Stimulated activated naive B cell treated with anti-CD40 and anti-IgM and Interleukin-4, amounts not matched to agents 10 μg/mL and 1 μg/mL and 100 μg/mL, for 72 hours (primary cell): ENCODE measurements at places on chromosomes 12 and 14.

DNA sequence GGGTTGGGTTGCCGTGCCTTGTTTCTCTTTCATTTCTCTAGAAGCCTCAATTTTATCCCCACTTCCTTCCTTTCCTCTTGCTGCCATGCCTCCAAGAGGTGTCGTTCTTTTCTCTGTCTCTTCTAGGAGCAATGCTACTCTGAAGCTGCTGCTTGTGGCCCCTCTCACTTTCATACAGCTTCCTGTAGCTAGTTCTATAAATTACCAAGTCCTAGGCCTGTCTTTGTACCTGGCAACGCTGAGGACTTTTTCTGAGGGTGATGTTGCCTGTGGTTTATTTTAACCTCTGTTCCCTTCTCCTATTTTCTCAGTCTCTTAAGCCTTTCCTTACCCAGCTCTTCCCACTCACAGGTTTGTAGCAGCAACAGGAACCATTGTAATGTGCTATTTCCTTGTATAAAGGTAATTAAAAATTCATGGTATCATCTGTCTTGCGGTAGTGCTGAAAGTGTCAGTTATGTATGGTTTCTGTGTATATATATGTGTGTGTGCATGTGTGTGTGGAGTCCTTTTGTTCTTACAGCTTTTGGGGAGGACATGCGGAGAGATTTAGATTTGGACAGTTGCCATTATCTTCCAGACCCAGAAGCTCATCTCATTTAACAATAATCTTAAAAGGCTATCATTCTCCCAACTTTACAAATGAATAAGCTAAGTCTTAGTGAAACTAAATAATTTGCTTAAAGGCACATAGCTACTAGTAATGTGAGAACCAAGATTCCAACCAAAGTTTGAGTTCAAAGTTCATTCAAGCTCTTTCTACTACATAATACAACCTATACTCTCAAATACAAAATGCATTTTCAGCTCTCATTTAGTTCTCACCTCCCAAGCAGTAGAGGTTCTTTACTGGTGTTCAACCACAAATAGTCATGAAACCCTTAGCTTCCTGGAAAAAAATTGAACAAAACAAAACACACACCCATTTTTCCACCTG lies 43.8 kb downstream of the DDHD1 start:
- peaks cover 21% of the 10 kb centered on the region for H3K4me1 ChIP-seq
- H3K27ac ChIP-seq = no peak overlapping the region
- no peaks in the 10 kb centered on the region for H3K27me3 ChIP-seq
- no peak overlapping the region for H3K4me3 ChIP-seq
- DNase-seq = peak; percentile 31
- H3K36me3 ChIP-seq = peaks cover 2% of the 10 kb centered on the region

- H3K27ac ChIP-seq = no peak overlapping the region
- H3K4me1 ChIP-seq = peaks cover 14% of the 10 kb centered on the region
These were observed 56.6 kb downstream of the CALM1 start for GRCh38 chr14:90453401-90453951.

- peak overlapping the region; percentile 89 for H3K4me3 ChIP-seq
- no peaks in the 10 kb centered on the region for H3K27me3 ChIP-seq
- H3K4me1 ChIP-seq = peaks cover 79% of the 10 kb centered on the region
- H3K36me3 ChIP-seq = peaks cover 62% of the 10 kb centered on the region
- H3K27ac ChIP-seq = peak overlapping the region; percentile 98
These were observed 9.6 kb downstream of the PTPN6 start for GRCh38 chr12:6960593-6961277.

GRCh38 chr12:116492703-116493324 lies 66.4 kb upstream of the MAP1LC3B2 start:
- no peaks in the 10 kb centered on the region for H3K27me3 ChIP-seq
- peaks cover 4% of the 10 kb centered on the region for H3K36me3 ChIP-seq
- peaks cover 12% of the 10 kb centered on the region for H3K4me1 ChIP-seq

GRCh38 chr14:67396381-67396970 lies 15.5 kb downstream of the PLEK2 start:
- H3K4me3 ChIP-seq = no peak overlapping the region
- DNase-seq = no peak
- H3K4me1 ChIP-seq = no peaks in the 10 kb centered on the region

GRCh38 chr14:57875296-57875695 lies 9.4 kb upstream of the SLC35F4 start:
- no peaks in the 10 kb centered on the region for H3K36me3 ChIP-seq
- no peak overlapping the region for H3K27ac ChIP-seq
- no peak overlapping the region for H3K4me3 ChIP-seq
- H3K4me1 ChIP-seq = no peaks in the 10 kb centered on the region
- peaks cover 9% of the 10 kb centered on the region for H3K27me3 ChIP-seq

DNA sequence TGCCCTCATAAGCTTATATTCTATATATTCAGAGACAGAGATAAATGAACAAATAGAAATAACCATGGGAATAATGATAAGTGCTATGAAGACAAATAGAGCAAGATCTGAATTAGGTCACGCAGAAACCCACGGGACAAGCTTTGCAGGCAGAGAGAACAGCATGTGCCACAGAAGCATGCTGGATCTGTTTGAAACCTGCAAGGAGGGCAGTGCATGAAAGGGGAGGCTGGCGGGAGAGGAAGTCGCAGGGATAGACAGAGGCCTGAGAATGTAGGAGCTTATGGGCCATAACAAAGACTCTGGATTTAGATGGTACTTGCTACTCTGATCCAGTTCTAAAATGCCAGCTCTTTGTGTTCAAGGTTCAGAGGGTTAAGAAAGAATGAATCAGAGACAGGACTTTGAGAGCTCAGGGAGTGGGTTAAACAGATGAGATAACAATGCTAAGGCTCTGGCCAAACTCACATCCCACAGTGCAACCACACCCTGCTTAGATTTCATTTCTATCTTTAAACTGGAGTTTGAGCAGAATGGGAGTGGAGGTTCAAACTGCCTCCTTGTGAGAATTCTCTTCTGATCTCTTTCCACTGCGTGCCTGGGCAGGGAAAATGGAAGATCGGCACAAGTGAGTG lies 49.2 kb upstream of the PPP1R12A start:
- peaks cover 31% of the 10 kb centered on the region for H3K27me3 ChIP-seq
- no peak for DNase-seq
- H3K36me3 ChIP-seq = no peaks in the 10 kb centered on the region
- no peak overlapping the region for H3K4me3 ChIP-seq
- no peak overlapping the region for H3K27ac ChIP-seq

- no peak overlapping the region for H3K27ac ChIP-seq
- peaks cover 7% of the 10 kb centered on the region for H3K4me1 ChIP-seq
- DNase-seq = no peak
- no peak overlapping the region for H3K4me3 ChIP-seq
- H3K36me3 ChIP-seq = no peaks in the 10 kb centered on the region
These were observed 10.7 kb upstream of the KRT80 start for GRCh38 chr12:52202361-52203078.

DNA sequence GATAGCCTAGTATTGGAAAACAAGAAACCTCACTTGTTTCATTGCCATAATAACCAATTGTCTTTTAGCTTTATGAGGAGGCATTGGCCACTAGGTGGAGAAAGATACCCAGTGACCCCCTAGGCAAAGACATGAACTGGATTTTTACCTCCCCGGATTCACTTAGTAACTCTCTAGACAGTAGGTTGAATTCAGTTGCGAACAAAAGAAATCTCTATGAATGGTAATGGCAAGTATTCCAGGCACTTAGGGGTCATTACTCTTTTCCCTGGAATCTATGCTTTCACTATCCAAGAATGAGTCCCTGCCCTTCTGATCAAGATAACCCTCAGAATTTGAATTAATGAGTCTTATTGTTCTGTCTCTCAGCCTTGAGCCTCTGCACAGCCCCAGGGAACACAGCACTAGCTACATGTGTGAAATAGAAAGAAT lies 29.5 kb upstream of the RHOJ start:
- H3K36me3 ChIP-seq = no peaks in the 10 kb centered on the region
- no peaks in the 10 kb centered on the region for H3K4me1 ChIP-seq
- no peak overlapping the region for H3K27ac ChIP-seq
- no peak overlapping the region for H3K4me3 ChIP-seq
- no peak for DNase-seq
- H3K27me3 ChIP-seq = no peaks in the 10 kb centered on the region

DNA sequence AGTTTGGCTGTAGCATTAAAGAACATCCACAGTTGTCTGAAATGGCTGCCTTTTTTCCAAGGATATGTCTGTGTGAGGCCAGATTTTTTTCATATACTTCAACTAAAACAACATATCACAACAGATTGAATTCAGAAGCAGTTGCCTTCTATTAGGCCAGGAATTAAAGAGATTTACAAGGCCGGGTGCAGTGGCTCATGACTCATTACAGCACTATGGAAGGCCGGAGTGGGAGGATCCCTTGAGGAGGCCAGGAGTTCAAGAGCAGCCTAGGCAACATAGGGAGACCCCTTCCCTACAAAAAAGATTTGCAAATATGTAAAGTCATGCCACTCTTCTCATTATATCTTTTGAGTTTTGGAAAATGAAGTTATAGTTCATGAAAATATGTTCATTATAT lies 108.6 kb downstream of the KTN1 start:
- peaks cover 55% of the 10 kb centered on the region for H3K36me3 ChIP-seq
- H3K4me3 ChIP-seq = no peak overlapping the region
- no peaks in the 10 kb centered on the region for H3K4me1 ChIP-seq
- no peaks in the 10 kb centered on the region for H3K27me3 ChIP-seq
- no peak overlapping the region for H3K27ac ChIP-seq
- DNase-seq = no peak
